ENCODE measurements at places on chromosomes 4 and X. TPM values are rescaled to one million over a fixed set of nuclear protein-coding genes. Genes with fewer than 3 reads are reported as not detected.

DNA sequence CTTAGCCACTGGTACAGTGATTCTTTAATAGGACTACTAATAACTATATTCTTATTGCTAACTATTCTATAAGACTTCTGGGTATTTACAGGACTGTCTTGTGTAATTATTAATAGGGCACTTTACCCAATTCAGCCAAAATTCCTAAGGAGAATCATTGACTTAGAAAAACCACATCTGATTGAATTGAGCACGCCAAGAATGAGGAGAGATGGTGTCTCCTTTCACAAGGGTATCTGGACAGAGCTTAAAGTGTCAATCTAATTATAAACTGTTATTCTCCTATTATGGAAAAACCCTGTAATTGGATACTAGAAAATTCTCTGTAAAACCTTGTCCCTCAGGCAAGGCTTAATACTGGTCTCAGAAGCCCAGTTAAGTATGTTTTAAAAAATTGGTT, 111.1 kb upstream of the TLL1 start:
- DNase-seq, result no peak

GRCh38 chr4:74890341-74890740, 42.6 kb upstream of the PARM1 start:
- DNase-seq, result no peak

SHOX gene
- 0.25 TPM for polyA plus RNA-seq

DNA sequence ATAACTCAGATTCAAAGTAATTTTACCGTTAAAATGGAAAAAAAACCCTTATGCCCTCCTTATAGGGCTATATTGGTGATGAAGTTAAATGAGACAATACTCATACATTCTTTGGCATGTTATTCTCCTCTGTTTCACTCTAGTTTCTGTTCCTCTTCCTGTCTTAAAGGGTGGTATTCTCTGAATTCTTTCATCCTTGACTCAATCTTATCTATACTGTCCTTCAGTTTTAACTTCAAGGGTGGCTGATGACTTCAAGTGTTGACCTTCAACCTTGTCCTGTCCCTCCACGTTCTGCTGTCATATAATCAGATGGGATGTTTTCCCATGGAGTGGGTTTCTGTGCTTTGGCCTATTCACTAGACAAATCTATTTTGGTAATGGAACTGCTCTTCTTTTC, 44.0 kb downstream of the ZNF518B start:
- no peak for DNase-seq

HDX gene
- polyA plus RNA-seq, result 9.3 TPM

- DNase-seq, result no peak
These were observed 70.5 kb downstream of the SLC9A6 start for GRCh38 chrX:136055651-136056221.

DNA sequence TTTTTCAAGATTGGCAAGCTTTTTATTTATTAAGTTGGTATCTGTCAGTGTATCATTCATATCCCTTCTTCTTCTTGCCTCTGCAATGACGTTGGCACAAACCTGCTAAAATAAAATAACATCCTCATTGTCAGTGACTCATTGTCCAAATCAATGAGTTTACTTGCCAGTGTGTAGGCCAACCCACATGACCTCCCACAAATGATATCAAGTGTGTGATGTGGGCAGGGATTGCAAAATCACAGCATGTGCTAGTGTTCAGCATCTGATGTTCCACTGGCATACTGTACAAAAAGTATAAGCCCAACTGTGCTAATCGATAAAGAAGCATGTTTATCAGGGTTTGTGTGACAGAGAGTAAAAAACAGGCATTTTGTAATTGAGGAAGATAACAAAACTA, 25.5 kb downstream of the GPAT3 start:
- no peak for DNase-seq

SSX4 gene
- polyA plus RNA-seq, result not detected

GABRQ gene
- 2.0 TPM for polyA plus RNA-seq

GRCh38 chrX:104112326-104112951, at the start of gene ZCCHC18:
Gene ZCCHC18 (plus strand): TSS chrX:104112523. CDS start chrX:104114112, 1,589 bp downstream.
- no peak for DNase-seq

GRCh38 chrX:17039826-17040225, 93.4 kb downstream of the REPS2 start:
- no peak for DNase-seq

- no peak for DNase-seq
These were observed 28.3 kb upstream of the HPGD start for GRCh38 chr4:174550541-174550940.

SLIT2 gene
- polyA plus RNA-seq, result 58.3 TPM

EMCN gene
- 189 TPM for polyA plus RNA-seq

GRCh38 chrX:54530357-54530900, 410 bp downstream of the GNL3L start:
- no peak for DNase-seq

DNA sequence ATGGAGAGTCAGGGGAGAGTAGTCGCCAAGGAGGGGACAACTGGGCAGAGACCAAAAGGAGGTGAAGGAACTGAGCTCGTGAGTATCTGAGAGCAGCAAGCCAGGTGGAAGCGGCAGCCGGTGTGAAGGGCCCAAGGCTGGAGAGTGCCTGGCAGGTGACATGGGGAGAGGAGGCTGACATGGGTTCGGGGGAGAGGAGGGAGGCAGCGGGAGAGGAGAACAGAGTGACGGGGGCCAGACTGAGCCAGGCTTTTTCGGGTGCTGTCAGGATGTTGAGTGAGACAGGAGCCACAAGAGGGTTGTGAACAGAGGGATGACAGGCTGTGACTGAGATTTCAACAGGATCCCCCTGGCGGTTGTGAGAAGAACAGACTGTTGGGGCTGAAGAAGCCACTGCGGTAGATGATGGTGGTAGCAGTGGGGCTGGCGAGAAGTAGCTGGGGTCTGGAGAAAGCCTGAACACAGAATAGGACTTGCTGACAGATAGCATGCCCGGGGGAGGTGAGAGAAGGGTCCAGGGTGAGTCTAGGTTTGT, 5.7 kb downstream of the ELK1 start:
- no peak for DNase-seq

DNA sequence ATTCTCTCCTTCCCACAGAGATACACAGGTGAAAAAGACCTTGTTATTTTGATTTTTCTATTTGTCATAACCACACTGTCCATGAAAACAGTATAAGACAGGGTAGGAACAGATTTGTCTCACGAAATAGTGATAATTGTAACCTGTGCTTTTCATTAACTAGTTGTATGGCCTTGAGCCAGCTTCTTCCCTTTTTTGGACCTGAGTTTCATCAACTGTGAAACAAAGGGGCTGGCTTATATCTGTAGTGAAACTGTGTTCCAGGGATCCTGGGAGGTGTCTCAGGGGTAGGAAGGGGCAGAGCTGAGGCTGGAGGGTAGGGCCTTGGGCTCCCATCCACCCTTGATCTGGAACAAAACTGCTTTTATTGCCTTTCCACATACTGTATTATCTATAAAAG, 50.9 kb downstream of the MED28 start:
- no peak for DNase-seq

CISD2 gene
- 62.9 TPM for polyA plus RNA-seq

DNA sequence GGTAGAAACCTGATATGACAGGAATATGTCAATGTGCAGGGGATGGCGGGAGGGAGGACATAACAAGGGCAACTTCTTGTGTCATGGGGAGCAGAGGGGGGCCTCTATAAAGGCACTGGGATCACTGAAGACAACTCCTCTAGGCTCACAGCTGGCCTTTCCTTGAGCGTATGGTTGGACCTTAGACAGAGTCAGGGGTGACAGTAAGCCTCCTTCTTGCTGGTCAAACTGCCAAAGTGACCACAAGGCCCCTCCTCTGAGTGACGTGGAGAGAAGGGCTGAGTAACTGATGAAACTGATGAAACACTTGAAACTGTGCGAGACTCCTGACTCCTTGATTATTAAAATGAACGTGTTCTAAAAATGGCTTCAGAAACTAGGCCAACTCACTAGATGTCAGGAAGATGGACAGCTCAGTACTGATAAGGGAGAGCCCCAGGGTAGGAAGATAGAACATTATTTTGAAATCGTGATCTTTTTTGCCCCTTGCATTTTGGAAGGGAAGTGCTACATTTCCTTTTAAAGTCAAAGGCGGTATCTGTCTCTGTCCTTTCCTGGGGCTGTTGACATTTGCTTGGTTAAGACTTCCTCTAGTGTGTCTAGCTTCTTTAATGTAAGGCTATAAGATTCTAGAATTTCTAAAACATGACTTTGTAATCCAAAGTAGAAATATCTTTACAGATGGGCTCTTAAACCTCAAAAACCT, 1.6 kb downstream of the RAB33A start:
- DNase-seq, result no peak

NOCT gene
- 7.9 TPM for polyA plus RNA-seq

- no peak for DNase-seq
These were observed 125.9 kb upstream of the PABPC4L start for GRCh38 chr4:134327274-134328122.

DNA sequence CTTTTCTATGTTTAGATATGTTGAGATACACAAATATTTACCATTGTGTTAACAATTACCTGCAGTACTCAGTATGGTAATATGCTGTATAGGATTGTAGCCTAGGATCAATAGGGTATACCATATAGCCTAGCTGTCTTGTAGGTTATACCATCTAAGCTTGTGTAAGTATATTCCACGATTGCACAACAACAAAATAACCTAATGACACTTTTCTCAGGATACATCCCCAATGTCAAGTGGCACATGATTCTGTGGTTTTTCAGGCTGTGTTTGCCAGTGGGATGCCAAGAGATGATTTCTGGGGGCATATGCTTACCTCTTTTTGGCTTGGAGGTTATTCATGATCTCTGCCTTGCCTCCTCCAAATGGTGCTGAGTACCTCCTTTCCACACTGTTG, 247.2 kb upstream of the CENPE start:
- no peak for DNase-seq

ETDB gene
- not detected for polyA plus RNA-seq

DNA sequence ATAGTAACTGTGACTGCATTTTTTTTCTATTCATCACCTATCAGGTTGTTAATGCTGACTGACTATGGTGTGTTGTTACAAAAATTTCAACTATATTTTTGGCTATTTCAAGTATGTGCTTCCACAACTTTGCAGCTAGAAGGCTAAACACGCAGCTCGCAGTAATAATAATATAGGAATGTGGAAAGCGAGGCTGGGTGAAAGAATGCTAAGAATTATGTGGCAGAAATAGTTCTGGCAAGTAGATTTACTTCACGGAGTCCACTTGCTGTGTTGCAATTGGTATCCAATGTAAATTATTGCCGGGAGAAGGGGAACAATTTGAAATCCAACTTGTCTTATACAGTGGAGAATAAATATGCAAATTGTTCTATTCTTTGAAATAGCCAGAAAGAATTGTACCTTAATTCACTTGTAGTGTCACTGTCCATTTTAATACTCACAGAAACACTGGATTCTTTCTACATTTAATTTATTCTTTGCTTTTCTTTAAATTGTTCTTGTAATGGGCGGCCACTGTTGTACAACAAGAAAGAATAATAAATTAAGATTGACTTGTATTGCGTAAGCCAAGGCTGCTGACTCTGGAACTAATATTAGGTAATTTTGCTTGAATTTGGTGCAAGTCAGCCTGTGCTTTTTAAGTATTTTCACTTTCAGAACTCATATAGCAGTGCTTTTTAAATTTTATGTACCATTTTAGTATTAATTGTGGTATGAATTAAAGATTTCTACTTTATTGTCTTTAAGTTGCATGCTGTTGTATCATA, 154.9 kb downstream of the FRMPD4 start:
- DNase-seq, result no peak

DNA sequence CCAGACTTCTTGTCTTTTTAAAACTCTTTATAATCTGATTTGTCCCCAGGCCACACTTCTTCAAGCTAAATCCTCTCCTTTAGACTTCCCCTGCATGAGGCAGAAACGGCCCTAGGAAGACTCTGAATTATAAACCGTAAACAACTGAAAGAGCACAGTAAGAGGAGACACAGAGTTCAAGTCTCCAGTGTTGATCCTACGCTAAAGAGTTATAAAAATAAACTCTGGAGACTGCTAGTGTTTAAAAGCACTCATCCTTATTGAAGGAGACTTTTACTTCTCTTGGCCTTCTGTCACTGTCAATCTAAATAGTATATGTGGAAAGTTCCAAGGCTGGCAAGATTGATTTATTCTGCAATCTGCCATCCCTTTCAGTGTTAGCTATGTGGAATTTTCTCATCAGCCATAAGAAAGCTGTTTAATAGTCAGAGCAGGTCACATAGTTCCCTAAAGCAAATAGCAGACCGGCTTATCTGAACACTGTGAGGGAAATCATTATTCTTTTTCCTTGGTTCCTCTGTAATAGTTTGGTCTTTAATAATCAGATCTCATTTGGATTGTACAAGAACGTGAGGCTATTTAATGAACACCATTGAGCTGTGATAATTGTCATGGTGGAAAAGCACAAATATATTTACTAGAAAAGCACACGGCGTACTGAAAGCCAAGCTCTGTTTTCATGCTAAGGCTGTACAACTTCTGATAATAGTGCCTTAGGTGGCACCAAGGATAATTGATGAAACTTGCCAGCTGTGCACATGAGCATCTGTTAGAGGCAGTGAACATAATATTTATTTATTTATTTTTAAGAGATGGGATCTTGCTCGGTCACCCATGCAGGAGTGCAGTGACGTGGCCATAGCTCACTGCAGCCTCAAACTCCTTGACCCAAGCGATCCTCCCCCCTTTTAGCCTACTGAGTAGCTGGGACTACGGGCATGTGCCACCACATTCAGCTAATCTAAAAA, 157.7 kb downstream of the CEP135 start:
- no peak for DNase-seq

EGFL6 gene
- polyA plus RNA-seq, result 66.6 TPM

DNA sequence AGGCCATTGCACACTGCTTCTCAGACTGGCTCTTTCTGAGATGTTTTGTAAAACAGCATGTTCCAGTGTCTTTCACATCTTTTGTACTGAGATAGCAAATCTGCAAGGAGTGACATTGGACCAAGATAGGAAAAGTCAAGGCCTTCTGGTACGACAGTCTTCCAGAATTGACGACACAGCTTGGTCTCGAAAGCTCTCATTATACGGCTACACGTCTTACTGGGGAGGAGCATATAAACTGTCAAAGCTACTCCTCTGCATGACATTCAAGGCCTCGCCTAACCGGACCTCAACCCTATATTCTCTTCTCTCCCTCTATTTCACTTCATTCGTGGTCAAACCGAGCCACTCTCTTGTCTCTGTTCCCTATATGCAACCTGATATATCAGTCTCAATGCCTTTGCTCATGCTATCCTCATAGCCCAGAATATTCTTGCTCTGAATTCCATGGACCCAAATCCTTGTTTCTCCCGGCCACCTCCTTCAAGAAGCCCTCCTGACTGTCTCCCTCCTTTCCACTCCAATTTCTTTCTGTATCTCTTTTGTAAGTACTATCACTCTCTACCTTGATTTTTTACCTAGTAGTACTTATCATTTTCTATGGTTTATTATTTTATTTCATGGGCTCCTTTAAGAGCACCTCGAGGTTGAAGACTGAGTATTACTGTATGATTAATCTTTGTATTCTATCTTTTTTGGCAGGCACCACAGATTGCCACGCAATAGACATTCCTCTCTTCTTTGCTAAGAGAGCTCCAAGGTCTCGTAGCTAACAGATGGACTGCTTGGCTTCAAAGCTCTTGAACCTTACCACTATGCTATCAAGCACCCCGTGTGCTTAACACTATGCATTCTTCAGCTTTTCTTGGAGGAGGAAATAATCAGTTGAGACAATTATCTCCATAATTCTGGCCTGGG, 35.1 kb downstream of the RBM47 start:
- no peak for DNase-seq

Data from left renal pelvis (tissue), 4 donors.